ENCODE measurements at places on chromosomes 3 and 15.

DNA sequence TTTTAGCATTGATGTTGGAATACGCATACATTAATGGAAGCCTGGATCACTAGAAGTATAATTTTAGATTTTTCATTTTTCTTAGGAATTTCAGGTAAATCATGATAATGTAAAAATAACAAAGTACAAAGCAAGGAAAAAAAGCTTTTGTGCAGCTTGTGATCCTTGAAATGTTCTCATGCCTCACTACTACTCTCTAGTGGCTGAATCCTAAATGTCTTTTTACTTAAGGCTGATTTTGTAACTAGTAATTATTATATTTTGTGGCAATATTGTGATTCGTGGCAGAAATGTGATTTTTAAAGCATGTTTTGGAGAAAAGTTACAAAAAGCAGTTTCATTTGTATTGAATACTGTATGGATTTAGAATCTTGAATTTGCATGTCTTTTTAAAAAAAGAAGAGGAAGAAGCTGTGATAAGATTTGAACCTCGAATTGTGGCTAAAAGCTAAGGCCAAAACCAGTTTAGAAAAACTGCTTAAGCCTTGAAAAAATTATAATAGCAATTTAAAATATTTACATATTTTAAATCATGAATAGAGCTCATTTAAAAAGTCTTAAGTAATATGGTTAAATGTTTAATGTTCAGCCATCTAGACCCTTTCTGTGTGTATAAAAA lies 39.0 kb downstream of the U2SURP start:
- DNase-seq = no peak

- no peak for DNase-seq
Observed at GRCh38 chr15:61634837-61635236, 405.7 kb upstream of the RORA start.

- DNase-seq = no peak
Observed at GRCh38 chr3:146382386-146382785, 87.0 kb downstream of the PLSCR2 start.

DNA sequence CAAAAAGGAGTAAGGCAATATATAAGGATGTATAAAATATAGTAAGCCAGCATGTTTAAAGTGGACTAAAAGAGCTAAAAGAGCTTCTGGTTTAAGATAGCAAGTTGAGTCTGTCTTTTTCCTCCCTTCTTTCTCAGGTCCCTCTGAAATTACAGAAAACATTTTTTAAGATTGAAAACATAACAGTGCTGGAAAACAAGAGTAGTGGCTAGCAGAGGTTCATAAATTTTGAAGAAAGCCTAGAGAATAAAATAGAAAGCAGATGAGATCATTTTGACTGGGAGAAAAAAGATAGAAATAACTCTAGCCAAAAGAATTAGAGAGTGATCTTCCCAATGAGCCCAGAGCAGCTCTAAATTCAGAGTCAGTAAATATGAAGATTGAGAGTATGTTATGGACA lies 41.9 kb downstream of the ATP8B4 start:
- DNase-seq = no peak

GRCh38 chr3:111936967-111937366 lies 41.9 kb upstream of the ABHD10 start:
- no peak for DNase-seq

Measured in activated CD4-positive, alpha-beta T cell treated with anti-CD3 and anti-CD28 coated beads, Interleukin-2, amount 50 U/mL, for 24 hours (primary cell).